Cortex of kidney (tissue), 1 donor: ENCODE measurements at places on chromosomes 7 and 10.

GRCh38 chr7:37421861-37422500 lies 26.7 kb downstream of the ELMO1 start:
- DNase-seq: no peak

GRCh38 chr10:15046626-15047025 lies 2.9 kb downstream of the OLAH start:
- DNase-seq: no peak

GRCh38 chr7:26854876-26855855 lies 9.2 kb downstream of the SKAP2 start:
- no peak for DNase-seq

- no peak for DNase-seq
Observed at GRCh38 chr10:23171232-23171876, 20.8 kb upstream of the PTF1A start.

DNA sequence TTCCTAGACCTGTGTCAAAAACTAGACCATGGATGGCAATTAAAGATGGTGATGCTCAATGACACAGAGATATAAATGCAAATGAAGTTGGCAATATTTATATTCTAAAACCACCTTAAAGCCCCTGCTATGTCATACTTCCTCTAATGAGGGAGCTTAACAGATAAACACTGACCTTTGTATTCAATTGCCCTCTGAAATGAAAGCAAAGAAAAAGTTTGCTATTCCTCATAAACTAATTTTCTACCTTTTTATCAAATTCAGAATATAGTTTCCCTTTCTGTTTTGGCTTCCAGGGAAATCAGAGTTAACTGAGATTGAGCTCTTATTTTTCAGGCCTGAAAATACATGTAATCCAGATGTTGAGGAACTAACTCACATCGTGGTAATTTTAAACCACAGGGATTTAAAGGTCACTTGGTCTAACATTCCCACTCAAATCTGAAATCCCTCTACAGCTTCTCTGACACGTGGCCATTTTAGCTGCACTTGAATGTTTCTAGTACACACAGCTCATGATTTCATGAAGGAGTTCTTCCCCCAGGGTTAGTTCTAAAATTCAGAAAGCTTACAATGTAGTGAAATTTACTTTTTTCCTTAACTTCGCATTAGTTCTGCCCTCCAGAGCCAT lies 37.9 kb upstream of the ABCB5 start:
- no peak for DNase-seq

- no peak for DNase-seq
Observed at GRCh38 chr10:116307455-116307854, 16.8 kb upstream of the CCDC172 start.

- no peak for DNase-seq
Observed at GRCh38 chr10:22285130-22285529, 31.1 kb upstream of the COMMD3 start.

DNA sequence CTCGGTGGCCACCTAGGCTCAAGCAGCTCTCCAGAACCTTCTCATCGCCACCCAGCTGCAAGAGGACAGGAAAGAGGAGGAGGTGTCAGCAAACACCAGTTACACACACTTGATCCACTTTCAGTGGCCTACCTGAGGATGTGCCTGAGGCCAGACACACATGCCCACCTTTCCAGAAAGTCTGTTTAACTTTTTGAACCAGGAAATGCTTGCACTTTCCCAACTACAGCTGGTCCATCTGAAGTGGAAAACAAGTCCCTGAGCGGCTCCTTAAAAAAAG lies 15.7 kb upstream of the CYREN start:
- no peak for DNase-seq

DNA sequence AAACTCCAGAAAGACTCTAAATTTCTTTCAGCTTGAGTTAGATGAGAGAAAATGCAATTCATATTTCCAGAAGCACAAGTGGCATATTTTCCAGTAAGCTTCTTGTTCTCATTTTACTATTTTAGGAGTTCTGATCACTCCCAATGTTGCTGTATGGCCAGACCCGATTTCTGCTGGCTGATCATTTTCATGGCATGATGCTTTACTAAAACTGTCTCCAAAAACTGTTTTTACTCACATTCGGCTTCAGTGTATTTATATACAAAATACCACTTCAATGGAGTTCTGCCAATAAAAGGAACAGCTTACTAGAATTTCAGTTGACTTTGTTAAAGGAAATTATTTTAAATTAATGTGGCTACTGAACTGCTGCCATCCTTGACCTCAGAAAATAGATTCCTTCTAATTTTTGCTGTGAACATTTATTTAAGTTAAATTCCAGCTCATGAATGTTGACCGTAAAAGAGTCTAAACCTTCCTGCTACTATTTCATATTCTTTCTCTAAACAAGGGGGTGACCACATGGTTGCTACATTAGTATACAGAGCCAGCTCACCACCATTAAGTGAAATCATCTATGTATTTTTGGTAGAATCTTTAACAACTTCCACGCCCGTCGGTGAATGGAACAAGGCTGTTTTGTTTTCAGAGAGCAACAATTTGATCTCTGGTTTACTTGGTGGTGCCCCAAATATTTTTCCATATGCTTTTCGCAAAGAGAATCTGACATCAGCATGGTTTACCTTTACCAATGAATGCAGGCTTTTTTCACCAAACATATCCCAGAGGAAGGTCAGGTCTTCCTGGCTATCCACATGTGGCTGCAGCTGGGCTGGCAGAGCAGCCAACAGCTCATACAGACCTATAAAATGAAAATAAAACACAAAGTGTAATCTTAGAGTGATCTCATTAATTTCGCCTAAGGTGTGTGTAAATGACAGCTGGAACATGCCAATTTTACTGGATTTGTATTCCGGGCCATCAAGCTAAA lies 101.2 kb downstream of the MPP7 start:
- no peak for DNase-seq

- DNase-seq: no peak
Observed at GRCh38 chr10:116207690-116208089, 65.3 kb downstream of the GFRA1 start.

DNA sequence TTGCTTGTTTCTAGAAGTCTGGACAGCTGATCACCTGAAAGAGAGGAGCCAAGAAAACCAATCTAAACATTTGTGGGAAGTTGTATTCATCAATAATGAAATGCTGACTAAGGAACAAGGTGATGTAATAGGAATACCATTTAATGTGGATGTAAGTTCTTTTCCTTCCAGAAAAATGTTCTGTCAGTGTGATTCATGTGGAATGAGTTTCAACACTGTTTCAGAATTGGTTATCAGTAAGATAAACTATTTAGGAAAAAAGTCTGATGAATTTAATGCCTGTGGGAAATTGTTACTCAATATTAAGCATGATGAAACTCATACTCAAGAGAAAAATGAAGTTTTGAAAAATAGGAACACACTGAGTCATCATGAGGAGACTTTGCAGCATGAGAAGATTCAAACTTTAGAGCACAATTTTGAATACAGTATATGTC lies 39.8 kb upstream of the ZNF37A start:
- DNase-seq: no peak
